ENCODE measurements at places on chromosomes 12 and 14. TPM values are rescaled to one million over a fixed set of nuclear protein-coding genes. Genes with fewer than 3 reads are reported as not detected.

GRCh38 chr14:59761851-59762250 lies 108.7 kb downstream of the RTN1 start:
- H3K36me3 ChIP-seq = no peaks in the 10 kb centered on the region
- DNase-seq = no peak
- H3K27ac ChIP-seq = no peak overlapping the region
- H3K4me1 ChIP-seq = no peaks in the 10 kb centered on the region

- H3K27ac ChIP-seq = no peak overlapping the region
- no peaks in the 10 kb centered on the region for H3K27me3 ChIP-seq
- no peak overlapping the region for H3K4me3 ChIP-seq
- H3K36me3 ChIP-seq = no peaks in the 10 kb centered on the region
- H3K4me1 ChIP-seq = no peaks in the 10 kb centered on the region
- DNase-seq = no peak
Measured at GRCh38 chr12:131120831-131121271, 167.1 kb downstream of the ADGRD1 start.

Gene ANG
- 0.99 TPM for total RNA-seq

DNA sequence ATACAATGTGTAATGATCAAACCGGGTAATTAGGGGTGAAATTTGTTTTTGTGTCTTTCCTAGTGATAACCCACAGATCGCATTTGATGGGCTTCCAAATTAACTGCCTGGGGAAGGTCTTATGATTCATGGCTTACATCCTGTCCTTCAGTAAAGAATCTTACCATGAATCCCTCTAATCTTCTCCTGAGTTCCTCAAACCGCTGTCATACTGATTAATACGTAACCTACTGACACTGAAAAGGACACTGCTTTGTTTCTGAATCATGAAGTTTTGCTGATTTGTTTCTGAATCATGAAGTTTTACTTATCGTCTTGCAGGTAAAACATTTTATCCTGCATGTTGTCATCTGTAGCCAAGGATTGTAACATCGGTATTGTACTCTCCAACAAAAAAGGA lies 52.0 kb upstream of the CRY1 start:
- no peaks in the 10 kb centered on the region for H3K36me3 ChIP-seq
- no peak overlapping the region for H3K27ac ChIP-seq
- peaks cover 2% of the 10 kb centered on the region for H3K27me3 ChIP-seq
- no peaks in the 10 kb centered on the region for H3K4me1 ChIP-seq

Gene RTN1
- 1.9 TPM for total RNA-seq

DNA sequence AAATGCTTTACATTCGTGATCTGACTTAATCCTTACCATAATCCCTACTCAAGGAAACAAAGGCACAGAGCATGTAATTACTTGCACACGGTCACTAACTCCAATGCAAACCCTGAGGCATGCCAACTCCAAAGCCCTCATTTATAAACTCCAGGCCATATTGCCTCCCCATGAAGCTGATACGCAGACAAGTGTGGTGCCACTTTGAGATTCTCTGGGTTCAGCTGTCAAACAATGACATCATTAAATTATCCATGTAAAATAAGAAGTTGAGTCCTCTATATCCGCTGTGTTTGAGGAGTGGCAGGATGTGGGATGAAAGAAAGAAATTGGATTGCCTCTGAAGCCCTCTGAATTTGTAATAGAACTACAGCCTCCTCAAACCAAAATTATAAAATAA lies 62.8 kb downstream of the ANO4 start:
- no peak overlapping the region for H3K4me3 ChIP-seq
- no peaks in the 10 kb centered on the region for H3K4me1 ChIP-seq
- no peak overlapping the region for H3K27ac ChIP-seq
- no peak for DNase-seq
- no peaks in the 10 kb centered on the region for H3K27me3 ChIP-seq

- no peaks in the 10 kb centered on the region for H3K4me1 ChIP-seq
- no peak overlapping the region for H3K4me3 ChIP-seq
- no peaks in the 10 kb centered on the region for H3K36me3 ChIP-seq
- DNase-seq = no peak
- no peak overlapping the region for H3K27ac ChIP-seq
Measured at GRCh38 chr14:98593361-98593761, 678.6 kb downstream of the BCL11B start.
